ENCODE measurements at places on chromosomes 3 and 15. TPM values are rescaled to one million over a fixed set of nuclear protein-coding genes. Genes with fewer than 3 reads are reported as not detected.

The VILL gene
- total RNA-seq: 24.0 TPM

- no peaks in the 10 kb centered on the region for H3K36me3 ChIP-seq
- H3K4me1 ChIP-seq: no peaks in the 10 kb centered on the region
- DNase-seq: no peak
- no peak overlapping the region for H3K4me3 ChIP-seq
- H3K27ac ChIP-seq: no peak overlapping the region
These were observed 56.2 kb downstream of the TFG start for GRCh38 chr3:100765437-100765975.

DNA sequence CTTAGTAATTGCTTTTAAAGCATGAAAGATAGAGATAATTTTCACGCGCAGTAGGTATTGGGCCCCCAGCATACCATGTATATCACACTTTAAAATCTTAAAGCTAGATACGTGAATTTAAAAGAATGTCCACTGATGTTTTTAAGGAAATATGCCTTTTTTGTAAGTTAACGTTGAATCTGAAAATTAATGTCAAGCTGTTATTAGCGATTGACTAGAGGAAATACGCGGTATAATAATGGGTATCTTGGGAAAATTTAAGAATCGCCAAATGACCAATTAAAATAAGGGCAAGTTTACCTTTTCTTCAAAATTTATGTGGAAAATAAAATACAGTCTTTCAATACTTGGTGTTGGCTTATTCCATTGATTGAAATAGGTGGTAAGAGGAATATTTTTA, 13.3 kb upstream of the CHD2 start:
- peaks cover 64% of the 10 kb centered on the region for H3K36me3 ChIP-seq
- no peak for DNase-seq

DNA sequence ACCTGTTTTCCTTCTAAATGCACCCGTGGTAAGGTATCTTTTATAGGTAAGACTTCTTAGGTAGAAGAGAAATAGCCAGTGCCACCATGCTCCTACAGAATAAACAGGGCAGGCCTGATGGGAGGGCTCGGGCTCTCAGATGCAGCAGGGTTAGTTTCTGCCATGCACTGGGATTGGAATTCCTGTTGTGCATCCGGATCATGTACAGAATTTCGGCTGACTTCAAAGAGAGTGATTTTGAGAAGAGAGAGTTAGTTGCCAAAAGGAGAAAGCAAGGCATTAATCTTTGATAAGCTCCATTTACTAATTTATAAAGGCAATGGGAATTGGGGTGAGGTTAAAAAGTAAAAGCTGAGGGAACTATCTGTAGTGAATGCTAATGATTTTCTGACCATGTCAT, 211.2 kb downstream of the WDR72 start:
- no peak overlapping the region for H3K27ac ChIP-seq
- H3K4me1 ChIP-seq: no peaks in the 10 kb centered on the region
- H3K4me3 ChIP-seq: no peak overlapping the region
- DNase-seq: no peak
- H3K36me3 ChIP-seq: no peaks in the 10 kb centered on the region
- no peaks in the 10 kb centered on the region for H3K27me3 ChIP-seq

GRCh38 chr3:161222662-161223061, 1.6 kb downstream of the NMD3 start:
- peaks cover 2% of the 10 kb centered on the region for H3K27me3 ChIP-seq
- no peak overlapping the region for H3K27ac ChIP-seq
- peak overlapping the region; percentile 93 for H3K4me3 ChIP-seq
- H3K4me1 ChIP-seq: peaks cover 39% of the 10 kb centered on the region
- H3K36me3 ChIP-seq: peaks cover 10% of the 10 kb centered on the region
- DNase-seq: no peak

DNA sequence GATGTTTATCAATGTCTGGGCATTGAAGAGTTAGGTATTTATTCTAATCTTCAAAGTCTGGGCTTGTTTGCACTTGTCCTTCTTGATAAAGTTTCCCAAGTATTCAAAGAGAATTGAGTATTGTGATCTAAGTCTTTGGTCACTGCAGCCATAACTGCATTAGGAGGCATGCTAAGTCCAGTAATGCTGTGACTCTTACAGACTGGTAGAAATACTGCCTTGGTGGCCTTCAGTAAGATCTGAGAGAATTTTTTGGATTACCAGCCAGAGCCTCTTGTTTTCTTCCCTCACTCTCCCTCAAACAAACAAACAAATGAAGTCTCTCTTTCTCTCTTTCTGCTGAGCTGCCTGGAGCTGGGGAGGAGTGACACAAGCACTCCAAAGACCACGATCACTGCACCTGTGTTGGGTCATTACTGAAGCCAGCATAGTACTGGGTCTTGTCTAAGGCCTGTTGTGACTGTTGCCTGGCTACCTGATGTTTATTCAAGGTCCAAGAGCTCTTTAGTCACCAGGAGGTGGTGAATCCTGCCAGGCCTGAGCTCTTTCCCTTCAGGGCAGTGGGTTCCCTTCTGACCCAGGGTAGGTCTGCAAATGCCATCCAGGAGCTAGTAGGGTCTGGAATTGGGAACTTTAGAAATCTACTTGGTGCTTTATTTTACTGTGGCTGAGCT, 14.8 kb upstream of the RBP2 start:
- H3K27me3 ChIP-seq: no peaks in the 10 kb centered on the region
- H3K36me3 ChIP-seq: no peaks in the 10 kb centered on the region
- no peak for DNase-seq
- H3K4me3 ChIP-seq: no peak overlapping the region
- no peaks in the 10 kb centered on the region for H3K4me1 ChIP-seq

The KCNMB3 gene
- total RNA-seq: 0.99 TPM

DNA sequence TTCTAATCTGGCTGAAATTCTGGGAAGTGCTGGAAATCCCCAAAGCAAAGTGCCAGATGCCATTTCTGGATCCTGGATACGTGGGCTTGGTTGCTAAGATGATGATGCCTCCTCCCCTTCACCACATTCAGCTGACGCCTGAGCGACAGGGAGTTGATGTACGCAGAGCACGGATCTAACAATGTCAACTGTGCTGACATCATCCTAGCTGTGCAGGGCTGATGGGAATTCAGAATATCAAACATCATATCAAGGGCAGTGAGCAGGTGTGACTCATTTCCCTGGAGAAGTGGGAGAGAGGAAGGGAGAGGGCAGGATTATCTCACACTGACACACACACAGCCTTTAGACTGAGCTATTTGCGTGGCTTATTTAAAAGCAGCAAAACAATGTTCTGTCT, 92.6 kb upstream of the ZBTB20 start:
- DNase-seq: no peak
- H3K27ac ChIP-seq: no peak overlapping the region
- no peaks in the 10 kb centered on the region for H3K36me3 ChIP-seq

All from CD4-positive, CD25-positive, alpha-beta regulatory T cell (primary cell).